Stimulated activated CD4-positive, alpha-beta T cell treated with anti-CD3 and anti-CD28 coated beads, Interleukin-4, amount 100 ng/mL, for 48 hours (primary cell): ENCODE measurements at places on chromosomes 1 and 21.

DNA sequence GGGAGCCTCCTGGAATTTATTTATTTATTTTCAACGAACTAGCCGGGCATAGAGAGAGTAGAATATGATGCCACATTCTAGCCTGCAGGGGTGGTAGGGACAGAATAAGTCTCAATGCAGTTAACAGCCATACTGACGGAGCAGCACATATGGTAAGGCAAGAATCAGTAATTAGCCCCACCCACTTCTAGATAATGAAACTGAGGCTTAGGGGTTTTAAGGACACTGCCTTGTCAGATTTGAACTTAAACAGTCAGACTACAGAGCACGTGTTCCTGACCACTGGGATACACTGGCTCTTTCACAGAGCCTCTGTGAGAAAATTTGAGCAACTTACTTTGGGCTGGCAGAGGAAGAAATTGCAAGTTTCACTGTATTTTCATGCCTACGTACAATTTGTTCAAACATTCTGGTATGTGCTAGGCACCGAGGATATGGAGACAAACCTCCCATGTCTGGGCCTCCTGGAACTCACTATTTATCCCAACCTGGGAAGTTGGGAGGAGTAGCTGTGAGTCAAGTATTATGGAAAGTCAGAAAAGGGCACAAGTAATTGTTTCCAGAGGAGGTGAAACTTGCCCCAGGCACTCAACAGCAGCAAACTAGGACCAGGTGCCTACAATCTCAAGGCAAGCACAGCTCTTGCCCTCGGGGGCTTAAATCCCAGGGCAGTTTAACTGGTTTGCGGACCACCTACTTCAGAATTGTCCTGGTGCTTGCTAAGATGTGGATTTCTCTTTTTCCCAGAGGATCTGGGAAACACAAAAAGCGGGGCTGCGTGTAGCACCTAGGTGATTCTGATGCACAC lies 1.6 kb upstream of the CLIC4 start:
- DNase-seq, result no peak

DNA sequence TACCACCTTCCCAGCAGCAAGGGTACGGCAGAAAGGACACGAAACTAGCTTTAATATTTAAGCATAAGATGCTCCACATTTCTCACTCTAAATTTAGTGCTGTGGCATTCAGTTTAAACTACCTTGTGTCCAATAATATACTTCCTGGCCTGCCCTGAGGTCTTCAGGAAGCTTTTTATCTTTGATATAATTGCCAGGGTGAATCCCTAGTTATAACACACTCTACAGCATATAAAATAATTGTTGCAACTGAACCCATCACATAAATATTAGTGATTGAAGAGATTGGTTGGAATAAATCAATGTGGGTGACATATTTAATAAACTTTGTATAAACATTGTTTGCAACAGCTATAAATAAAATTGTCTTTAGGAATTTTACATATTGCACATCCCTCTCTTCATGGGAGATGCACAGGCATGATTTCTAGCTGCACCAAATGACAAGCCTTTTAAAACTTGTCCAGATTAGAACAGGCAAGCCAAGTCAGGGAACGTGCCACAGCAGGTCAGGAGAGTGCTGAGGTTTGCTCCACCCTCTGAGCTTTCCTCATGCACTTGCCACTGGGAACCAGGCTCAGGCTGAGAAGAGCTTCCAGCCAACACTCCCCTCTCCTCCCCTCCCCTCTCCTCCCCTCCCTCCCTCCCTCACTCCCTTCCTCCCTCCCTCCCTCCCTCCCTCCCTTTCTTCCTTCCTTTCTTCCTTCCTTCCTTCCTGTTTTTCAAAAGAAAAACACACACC lies 623.2 kb upstream of the PKN2 start:
- no peak for DNase-seq

DNA sequence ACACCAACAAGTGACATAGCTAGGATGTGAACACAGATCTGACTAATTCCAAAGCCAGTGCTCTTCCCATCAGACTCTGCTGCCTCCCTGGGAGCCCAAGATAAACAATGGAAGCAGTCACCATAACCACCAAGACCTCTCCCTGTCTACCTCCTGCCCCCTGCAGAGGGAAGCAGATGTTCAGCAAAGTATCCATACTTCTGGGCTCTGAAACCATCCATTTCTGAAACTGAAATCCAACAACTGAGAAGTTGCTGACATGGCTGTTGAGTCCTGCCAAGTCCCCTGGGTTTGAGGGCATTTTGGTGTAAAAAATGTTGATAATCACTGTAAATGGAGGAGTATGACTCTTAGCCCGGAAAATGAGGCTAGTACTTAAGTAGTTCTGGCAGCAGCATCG lies 102.1 kb downstream of the TYW3 start:
- no peak for DNase-seq

DNA sequence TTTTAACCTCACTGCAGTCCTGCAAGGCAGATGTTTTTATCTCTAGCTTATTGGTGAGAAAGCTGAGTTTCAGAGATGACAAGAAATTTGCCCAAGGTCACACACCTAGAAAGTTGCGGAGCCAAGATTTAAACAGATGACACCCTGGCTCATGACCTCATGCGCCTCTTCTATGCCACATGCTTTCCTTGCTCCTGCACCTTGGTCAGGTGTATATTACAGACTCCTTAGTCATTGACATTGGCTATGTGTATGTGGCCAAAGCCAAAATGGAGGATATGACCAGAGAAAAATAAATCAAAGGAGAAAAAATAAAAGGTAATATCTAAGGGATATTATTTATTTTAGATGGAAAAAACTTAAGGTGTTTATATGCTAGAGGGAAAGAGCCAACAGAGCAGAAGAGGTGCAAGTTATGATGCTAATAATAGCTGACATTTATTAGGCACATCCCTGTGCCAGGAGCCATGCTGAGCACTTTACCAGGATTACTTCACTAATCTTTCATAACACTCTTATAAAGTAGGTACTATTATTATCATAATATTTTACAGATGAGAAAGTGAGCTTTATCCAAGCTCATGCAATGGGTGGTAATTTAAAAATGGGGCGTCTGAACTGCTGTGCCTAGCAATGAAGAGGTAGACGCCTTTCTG lies 13.8 kb upstream of the MYOC start:
- no peak for DNase-seq

DNA sequence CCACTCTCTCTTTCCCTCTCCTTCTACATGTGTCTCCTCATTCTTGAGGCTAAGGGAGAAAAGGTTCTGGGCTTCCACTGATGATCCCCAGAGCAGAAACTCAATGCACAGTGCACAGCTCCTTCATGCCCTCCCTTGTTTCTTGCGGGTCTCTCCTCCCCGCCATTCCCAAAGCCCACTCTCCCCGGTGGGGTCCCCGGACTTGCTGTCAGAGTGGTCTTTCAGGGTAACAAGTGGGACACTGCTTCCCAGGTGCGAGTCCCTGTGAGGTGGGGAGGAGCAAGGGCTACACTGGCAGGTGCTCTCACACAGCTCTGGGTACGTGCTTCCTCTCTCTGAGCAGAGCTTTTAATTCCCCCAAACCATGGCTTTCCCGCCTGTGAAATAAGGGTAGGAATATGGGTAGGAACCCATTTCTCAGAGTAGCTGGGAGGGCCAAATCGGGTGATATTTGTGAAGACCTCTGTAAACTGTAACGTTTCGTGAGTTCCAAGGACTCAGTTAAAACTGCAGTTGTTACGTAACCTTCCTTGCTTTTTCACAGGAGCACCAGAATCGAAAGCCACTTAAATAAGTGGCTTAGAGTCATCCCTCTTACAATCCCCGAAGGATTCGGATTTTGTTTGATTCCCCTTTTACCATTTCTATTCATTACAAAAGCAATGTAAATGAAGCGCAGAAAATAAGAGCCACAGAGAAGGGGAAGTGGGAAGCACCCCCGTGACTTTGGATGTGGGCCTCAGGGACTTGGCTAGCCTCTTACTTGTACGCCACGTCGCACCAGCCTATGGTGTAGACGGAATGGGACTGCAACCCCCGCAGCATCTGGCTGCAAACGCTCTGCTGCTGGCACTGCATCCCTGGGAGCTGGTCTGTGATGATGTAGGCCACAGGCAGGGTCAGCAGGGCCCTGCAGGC lies 6.2 kb downstream of the PGLYRP3 start:
- DNase-seq, result no peak

DNA sequence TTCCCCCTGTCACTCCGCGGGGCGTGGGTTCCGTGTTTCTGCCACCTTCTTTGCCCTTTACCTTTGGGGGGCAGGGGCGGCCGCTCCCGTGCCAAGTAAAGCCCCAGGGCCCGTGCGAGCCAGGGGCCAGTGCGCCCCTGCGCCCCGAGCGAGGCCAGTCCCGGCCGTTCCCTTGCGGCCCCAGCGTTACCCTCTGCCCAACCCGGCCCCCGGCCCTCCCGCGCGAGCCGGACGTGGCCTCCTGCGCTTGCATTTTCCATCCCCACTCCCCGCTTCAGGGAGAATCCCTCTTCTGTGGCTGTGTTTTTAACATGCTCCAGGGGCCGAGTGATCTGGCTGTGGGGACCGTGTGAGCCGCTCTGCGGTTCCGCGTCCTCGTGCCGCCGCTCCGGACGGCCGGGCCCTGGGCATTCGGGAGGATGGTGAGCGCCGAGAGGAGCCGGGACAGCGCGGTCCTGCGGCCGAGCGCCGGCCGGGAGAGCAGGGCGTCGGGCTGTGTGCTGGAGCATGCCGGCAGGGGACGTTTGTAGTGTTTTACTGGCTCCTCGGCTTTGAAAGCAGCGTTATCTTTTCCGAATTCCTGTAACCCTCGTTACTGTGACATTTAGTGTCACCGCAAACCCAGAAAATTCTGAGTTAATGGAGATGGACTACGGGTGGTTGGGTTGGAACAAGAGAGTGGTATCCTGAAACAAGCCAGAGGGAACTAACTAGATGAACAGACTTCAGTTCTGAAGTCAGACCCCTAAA lies 1.0 kb downstream of the GALNT2 start:
- DNase-seq, result no peak
